NCI-H2171 treated with DMSO at 0.1 percent for 48 hours (cell line): ENCODE measurements at places on chromosomes 11 and 22.

- no peak for DNase-seq
These were observed 49.4 kb downstream of the MAML2 start for GRCh38 chr11:96293598-96294021.

GRCh38 chr11:3041699-3042441 is 15.4 kb downstream of the CARS1 start:
- DNase-seq, result no peak

GRCh38 chr11:98143661-98144060 is 877.1 kb upstream of the CNTN5 start:
- no peak for DNase-seq

DNA sequence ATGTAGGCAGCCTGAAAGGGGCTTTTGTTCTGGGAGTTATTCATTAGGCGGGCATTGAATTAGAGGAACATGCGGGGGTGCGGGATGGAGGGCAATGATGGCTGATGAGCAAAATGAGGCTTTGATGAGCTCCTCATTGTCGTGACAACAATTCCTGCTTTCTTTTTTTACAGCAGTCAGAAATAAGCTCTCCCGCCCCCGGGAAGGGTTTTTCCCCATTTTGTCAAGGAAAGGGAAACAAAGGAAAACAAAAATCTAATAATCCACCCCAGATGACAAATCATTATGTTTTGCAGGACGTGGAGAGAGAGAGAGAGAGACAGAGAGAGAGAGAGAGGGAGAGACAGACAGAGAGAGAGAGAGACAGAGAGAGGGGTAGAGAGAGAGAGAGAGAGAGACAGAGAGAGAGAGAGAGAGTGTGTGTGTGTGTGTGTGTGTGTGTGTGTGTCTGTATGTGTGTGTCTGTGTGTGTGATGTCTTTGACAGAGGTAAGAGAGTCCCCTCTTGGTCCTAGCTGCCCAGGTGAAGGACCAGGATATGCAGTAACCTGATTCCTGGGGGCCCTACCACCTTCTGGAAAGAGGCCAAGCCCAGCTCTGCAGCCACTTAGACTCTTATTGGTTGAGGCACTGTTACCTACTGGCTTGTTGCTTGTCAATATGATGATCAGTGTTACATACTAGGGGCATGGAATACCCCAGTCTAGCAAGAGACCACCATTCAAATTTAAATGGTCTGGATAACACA is 46.7 kb upstream of the PARVA start:
- peak; percentile 62 for DNase-seq

- no peak for DNase-seq
These were observed 282.0 kb downstream of the SBF2 start for GRCh38 chr11:10012068-10012467.

DNA sequence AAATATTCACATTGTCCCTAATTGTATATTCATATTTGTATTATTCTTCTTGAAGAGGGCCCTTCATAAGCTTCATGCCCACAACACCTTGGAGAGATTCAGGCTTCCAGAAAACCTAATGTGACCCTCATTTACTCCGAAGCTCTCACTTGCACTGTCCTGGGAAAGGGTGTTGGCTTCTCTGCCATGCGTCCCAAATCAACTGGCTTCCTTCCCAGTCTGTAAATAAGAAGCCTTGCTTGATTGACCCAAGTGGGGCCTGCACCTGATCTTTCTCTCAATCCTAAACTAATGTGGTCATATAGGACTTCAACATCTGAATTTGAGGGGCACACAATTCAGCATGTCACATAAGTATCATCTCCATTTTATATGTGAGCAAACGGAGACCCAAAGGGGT is 40.5 kb upstream of the ZBTB16 start:
- no peak for DNase-seq

GRCh38 chr11:65915101-65915820 is 3.6 kb downstream of the C11orf68 start:
- peak; percentile 69 for DNase-seq

- DNase-seq, result peak; percentile 91
These were observed 7.9 kb upstream of the SLN start for GRCh38 chr11:107719557-107720302.

GRCh38 chr11:8683115-8683807 is 669 bp downstream of the RPL27A start:
- DNase-seq, result no peak

DNA sequence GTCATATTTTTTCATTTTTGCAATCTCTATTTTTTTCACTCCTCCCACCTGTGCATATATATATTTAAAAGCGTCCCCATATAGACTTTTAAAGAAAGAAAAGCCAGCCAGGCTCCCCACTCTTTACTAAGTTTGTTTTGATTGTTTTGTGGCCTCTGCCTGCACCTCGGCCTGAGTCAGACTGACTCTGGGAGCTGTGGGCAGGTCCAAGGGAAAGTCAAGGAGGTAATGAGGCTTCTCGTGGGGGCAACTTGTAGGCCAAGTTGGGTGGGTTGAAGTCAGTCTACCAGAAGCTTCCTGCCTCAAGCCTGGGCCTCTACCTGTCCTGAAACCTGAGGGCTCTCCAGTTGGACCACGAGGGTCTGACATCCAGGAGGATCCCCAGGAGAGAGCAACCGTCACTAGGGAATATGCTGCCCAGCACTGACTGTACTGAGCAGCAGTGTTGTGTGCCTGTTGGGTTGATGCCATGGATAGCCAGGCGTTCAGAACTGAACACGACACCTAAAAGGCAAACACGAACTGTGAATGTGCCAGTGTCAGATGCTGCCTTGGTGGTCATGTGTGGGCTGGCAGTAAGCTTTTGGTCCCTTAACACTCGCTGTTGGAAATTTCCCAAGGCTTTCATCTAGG is 58.8 kb downstream of the BMAL1 start:
- no peak for DNase-seq

DNA sequence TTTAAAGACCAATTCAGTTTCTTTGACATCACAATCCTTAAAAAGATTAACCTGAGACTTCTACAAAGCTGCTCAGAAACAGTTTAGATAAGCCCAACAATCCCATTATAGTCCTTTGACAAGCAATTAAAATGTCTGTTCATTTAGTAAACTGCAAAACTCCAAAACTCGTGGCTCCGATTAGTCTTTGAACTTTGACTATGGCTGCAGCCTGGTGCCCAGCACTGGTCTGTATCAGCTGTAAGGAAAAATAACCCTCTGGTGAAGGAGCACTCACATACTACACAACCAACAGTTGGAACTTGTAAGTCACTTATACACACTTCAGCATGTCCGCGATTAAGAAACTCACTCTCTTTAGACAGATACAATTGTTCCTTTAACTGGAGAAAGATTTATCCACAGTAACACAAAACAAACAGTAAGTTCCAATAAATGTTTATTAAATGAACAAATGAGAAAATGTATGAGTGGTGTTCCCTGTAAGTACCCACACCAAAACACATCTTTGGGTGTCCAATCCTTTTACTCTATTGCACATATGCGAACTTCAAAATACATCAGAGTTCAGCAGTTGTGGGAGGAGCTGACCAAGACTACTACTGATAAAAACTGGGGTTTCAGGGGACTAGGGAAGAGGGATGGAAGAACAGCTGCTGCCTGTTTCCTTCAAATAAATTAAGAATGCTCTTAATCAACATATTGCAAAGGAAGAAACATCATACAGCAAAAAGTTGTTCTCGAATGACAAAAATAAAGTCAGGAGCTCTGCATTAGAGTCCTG is 36.4 kb downstream of the PITPNB start:
- DNase-seq, result no peak

DNA sequence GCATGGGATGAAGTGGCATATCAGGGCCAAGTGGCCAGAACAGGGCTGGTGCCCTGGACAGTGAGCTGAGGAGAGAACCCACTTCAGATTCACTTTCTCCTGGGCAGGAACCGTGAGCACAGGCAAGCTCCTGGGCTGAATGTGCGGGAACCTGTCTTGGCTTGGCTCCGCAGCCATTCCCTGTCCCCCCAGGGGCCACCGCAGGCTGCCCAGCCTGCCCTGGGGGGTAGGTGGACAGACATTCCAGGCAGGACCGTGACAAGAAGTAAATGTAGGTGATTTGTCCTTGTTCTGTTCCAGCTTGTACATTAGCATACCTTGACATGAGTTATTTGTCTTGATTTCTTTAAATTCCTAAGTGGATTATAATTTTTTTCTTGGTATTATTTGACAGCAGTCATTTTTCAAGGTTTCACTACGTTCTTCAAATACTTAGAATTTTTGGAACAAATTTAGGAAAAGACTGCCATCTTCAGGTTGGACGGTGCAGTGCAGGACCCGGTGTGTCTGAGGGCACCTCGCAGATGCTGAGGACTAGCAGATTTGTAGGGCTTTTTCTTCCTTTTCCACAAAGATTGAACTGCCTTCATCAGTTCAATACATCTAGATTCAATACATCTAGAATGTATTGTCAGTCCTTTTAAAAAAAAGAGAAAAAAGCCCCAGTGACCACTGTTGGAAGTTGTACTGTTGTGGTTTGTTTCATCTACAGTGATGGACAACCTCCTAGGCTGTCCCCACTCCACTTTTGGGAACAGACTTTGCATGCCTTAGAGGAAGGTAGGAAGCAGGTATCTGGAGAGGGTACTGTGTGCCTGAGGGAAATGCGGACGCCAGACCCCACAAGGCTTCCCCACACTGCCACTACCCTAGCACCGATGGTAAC is 115.1 kb upstream of the RASSF10 start:
- DNase-seq, result peak; percentile 51
